Eye (tissue), 1 donor: ENCODE measurements at places on chromosomes 12 and 14.
A peak's percentile ranks its signal among the peaks of the same experiment; 100 is the strongest.

GRCh38 chr12:29673346-29673745 lies 110.4 kb downstream of the TMTC1 start:
- no peak for DNase-seq

DNA sequence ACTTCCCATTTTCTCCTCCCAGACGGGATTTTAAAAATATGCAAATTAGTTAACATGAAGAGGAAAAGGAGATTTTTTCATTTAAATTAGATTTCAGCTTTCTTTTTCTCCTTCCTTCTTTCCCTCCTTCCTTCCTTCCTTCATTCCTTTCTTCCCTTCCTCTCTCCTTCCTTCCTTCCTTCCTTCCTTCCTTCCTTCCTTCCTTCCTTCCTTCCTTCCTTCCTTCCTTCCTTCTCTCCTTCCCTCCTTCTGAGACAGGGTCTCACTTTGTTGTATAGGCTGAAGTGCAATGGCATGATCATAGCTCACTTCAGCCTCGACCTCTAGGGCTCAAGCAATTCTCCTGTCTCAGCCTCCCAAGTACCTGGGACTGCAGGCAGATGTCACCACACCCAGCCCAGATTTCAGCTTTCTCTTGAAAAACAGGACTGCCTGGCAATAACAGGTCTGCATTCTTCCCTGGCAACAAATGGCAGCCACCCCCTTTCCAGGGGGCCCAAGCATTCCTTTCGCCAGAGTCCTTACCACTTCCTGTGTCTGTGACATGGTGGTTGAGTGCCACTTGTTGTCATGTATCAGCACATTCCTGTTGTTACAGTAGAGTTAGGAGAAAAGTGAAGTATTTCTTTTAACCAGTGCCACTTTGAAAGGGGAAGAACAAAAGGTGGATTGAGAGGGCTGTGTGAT lies 119.1 kb downstream of the PTPN11 start:
- no peak for DNase-seq

DNA sequence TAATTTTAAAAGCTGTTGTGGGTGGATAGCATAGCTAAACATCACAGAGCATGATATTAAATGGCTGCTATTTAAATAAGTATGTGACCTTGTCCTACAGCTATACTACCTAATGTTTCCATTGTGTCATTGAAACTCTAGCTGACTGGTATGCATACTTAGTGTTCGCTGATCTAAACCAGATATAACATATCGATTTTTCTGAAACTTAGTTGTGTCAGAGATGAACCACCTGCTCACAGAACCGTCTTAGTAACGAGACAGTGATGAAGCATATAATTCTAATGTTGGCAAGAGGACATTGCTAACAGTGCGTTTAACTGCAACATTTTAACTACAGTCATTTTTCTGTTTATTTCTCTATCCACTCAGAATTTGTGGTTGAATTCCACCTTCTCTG lies 36.1 kb upstream of the NUAK1 start:
- DNase-seq, result no peak

DNA sequence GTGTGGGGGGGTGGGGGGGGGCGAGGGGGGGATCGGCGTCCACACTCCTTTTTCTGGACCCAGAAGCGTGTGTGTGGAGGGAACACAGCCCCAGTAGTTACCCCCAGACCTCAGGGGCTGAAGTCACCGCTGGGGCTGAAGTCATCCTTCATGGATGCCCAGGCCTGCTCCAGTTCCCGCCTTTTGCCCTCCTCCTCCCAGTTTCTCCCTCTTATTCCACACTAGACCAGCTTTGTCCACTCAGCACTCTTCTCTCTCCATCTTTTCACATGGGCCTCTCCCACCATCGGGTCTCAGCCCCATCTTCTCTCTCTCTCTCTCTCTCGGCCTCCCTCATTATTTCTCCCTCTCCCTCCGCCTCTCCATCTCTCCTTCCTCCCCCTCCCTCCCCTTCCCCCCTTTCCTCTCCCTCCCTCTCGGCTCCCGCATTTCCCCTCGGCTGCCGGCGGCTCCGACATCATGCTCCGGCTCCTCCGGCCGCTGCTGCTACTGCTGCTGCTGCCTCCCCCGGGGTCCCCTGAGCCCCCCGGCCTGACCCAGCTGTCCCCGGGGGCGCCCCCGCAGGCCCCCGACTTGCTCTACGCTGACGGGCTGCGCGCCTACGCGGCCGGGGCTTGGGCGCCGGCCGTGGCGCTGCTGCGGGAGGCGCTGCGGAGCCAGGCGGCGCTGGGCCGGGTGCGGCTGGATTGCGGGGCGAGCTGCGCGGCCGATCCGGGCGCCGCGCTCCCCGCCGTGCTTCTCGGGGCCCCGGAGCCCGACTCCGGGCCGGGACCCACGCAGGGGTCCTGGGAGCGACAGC lies at the start of gene P3H3:
Gene P3H3, plus strand, starts transcription at position 426 of the 799 bp plus-strand sequence. Its CDS starts 34 bp downstream, at position 460.
- peak; percentile 91 for DNase-seq

DNA sequence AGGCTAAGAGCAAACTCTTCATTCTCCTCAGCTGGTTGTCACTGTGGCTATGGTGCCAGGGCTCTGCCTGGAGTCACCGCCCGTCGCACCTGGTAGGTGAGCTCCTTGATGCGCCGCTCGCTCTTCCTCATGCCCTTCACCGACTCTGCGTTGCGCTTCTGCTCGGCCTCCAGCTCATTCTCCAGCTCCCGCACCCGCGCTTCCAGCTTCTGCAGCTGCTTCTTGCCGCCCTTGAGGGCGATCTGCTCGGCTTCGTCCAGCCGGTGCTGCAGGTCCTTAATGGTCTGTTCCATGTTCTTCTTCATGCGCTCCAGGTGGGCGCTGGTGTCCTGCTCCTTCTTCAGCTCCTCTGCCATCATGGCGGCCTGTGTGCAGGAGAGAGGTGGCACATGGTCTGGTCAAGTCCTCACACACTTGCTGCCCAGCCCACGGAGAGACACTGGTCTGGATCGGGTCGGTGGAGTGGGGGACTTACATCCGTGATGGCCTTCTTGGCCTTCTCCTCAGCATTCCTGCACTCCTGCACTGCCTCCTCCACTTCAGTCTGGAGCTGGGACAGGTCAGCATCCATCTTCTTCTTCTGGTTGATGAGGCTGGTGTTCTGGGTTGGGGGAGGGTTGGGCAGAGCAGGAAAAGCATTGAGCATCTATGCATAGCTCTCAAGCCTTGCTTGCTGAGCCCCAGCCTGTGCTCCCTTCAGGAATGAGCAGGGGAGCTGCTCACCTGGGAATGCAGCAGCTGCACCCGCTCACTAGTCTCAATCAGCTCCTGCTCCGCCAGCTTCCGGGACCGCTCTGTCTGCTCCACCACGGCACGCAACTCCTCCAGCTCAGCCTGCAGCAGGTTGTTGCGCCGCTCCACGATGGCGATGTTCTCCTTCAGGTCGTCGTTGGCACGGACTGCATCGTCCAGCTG lies 7.1 kb upstream of the MYH6 start:
- DNase-seq, result no peak

- DNase-seq, result no peak
These were observed 14.7 kb downstream of the PLEKHG6 start for GRCh38 chr12:6324936-6325750.

DNA sequence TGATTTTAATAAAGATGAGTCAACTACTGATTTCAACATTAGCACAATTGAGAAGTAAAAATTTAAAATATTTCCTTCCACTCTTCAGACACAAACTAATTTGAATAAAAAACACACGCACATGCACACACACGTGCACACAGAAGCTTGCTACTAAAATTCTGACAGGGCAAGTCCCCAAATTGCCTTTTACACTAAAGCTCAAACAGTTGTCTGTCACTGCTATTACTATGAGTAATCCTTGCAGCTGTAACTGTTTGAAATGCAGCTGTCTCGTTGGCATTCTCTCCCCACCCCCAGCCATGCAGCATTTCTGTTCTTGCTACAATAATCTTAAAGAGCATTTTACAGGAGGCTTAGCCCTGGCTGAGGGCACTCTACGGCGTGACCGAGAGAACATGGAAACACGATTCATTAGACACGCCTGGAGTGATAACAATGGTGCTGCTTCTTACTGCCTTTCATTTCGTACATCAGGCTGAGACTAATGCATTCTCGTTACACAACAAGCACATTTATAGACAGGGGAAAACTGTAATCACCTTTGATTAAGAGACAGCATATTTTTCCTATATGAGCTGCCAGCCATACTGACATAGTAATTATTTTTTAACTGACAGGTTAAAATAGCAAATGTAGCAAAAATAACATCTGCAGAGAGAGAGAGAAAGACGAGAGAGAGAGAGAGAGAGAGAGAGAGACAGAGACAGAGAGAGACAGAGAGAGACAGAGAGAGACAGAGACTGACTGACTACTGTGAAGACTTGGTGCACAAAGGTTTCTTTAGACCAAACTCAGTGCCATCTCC lies 153.8 kb downstream of the MED13L start:
- DNase-seq, result peak; percentile 96

- no peak for DNase-seq
These were observed 685.0 kb downstream of the TMEM121 start for GRCh38 chr14:106211334-106211900.

GRCh38 chr12:96456265-96456974 lies 33.0 kb upstream of the CFAP54 start:
- no peak for DNase-seq

- DNase-seq, result no peak
These were observed 17.6 kb upstream of the SLC2A13 start for GRCh38 chr12:40123496-40123895.

DNA sequence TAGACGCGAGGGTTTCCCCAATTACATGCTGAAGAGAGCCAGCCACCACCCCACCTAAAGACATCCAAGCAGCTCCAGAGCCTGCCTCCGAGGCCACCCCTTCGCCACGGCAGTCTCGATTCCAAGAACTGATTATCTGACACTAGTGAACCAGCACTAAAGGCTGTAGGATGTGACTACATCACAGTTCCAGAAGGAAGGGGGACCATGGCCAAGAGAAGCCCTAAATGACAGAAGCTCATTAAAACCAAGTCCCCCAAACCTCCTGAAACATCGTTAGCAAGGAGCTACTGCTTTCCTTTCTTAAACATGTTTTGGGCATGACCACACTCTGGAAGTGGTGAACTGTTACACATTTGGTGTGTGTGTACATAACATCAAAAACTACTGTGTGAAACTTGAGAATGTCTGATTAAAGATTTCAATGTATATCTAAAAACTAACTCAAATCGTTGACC lies 88.2 kb downstream of the DUSP16 start:
- DNase-seq, result no peak

- no peak for DNase-seq
These were observed 24.8 kb downstream of the ALDH2 start for GRCh38 chr12:111791507-111791906.

DNA sequence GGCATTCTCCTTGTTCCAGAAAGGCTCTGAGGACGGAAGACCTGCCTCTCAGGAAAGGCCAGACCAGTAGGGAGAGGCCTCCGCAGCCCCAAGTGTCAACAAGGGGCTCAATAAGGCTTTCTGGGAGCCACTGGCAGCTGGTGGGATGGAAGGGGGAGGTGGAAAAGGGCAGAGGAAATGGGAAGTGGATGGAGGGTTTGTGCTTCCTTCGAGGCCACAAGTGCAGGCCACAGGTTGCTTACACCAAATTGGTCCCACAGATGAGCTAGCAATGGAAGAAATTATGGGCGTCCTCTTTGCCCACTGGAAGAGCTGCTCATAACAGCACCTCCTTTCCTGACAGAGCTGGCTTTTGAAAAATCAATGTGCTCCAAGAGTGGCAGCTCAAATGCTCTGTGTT lies 28.2 kb downstream of the P2RX4 start:
- no peak for DNase-seq
